ENCODE measurements at places on chromosomes 3 and 15.

GRCh38 chr3:152269831-152270734, 1.4 kb downstream of the MBNL1 start:
- peak; percentile 66 for DNase-seq

GRCh38 chr3:14889205-14889604, 58.2 kb upstream of the NR2C2 start:
- DNase-seq, result no peak

DNA sequence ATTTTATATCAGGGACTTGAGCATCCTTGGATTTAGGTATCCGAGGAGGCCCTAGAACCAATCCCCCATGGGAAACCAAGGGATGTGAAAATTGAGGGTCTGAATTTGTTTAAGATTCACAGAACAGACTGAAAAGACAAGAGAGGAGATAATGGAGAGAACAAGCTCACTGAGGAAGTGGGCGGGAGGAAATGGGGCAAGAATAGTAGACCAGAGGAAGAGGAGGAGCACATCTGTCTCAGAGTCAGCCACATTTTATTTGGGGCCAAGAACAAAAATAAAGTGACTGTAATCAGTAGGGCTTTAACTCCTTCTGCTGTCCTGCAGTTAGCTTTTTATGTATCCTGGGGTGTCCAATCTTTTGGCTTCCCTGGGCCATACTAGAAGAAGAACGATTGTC, 63.8 kb downstream of the BLM start:
- DNase-seq, result peak; percentile 80

DNA sequence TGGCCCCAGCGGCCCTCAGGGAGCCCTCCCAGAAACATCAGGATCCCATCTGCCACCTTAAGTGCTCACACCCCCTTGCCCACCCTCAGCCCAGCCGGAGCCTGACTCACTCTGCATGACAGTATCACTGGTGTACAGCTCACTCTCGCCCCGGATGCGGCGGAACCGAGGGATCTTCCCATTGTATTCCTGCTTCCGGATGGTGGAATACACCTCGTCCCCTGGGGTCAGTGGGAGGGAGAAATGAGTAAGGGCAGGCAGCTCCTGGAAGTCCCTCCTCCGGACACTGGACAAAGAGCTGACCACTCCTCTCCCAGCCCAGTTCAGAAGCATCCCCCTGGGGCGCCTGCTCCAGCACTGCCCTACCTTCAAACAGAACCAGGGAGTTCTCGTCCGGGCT, 16.5 kb downstream of the SEMA7A start:
- no peak for DNase-seq

DNA sequence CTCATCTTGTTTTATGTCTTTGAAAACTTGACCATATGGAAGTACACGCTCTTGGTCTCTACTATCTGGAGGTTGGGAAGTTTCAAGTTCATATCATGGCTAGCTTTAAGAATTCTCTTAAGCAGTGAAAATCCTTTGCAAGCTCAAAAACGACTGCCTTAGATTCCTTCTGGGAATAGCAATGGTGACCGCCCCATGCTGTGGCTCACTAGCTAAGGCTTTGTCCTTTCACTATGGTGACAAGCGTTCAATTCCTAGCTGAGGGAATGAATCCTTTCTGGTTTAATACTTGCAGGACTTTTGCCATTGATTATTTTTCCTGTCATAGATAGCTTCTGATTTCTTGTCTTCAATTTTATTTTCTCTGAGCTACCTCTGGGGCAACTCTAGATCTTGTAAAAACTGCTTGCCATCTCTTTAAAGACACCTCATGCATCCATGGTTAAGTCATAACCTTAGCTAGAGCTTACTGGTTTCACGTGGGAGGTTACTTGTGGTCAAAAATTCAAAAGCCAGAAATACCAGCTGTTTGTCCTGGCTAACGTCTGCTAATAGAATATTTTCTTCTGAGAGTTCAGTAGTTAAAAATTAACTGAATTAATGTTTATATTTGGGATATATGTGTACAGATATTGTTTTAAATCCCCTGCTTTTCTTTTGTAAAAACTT, 673.4 kb upstream of the CBLB start:
- DNase-seq, result no peak

GRCh38 chr3:190593075-190593474, 79.2 kb downstream of the IL1RAP start:
- no peak for DNase-seq

GRCh38 chr3:46673151-46674030, 20.1 kb downstream of the ALS2CL start:
- no peak for DNase-seq

GRCh38 chr15:56980473-56980872, 62.0 kb downstream of the TCF12 start:
- DNase-seq, result no peak

DNA sequence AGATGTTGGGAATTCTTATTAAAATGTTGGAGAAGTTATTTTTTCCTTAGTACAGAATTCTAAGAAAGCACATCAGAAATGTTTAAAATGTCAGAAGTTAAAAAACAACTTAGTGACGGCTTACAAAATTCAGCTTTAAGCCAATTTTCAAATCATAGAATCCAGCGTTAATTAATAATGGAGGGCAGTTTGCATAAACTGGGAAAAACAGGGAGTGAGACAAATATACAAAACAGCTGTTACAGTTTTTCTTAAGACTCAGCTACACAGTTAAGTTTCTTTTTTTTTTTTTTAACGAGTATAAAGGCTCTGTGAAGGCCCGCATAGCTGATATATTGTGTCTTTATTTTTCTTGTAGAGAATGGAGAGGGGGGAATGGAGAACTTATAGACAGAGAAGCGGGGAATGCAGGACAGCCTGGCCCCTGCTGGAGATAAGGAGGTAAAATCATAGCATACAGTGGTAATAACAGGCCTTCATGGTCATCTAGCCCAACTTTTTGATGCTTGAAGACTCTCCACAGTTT, 164.4 kb downstream of the BBX start:
- DNase-seq, result no peak

- DNase-seq, result no peak
Observed at GRCh38 chr15:42798802-42799201, 61.9 kb upstream of the CDAN1 start.

DNA sequence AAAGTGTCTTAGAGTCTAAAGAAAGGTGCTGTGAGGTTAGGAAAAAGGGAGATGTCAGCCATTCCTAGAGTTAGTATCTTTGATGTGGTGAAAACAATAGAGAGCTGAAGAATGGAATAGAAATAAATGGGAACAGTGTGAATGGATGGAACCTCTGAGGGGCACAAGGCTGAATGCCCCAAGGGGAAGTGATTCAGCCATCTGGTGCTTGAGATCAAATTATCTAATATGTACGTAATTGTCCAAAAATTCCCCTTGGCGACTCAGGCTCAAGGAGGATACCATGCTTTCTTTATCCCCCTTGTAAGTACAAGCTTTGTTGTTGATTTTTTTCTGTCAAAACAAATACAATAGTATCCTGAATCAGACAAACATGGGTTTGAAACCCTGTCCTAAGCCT, 361.6 kb downstream of the LSAMP start:
- DNase-seq, result no peak

DNA sequence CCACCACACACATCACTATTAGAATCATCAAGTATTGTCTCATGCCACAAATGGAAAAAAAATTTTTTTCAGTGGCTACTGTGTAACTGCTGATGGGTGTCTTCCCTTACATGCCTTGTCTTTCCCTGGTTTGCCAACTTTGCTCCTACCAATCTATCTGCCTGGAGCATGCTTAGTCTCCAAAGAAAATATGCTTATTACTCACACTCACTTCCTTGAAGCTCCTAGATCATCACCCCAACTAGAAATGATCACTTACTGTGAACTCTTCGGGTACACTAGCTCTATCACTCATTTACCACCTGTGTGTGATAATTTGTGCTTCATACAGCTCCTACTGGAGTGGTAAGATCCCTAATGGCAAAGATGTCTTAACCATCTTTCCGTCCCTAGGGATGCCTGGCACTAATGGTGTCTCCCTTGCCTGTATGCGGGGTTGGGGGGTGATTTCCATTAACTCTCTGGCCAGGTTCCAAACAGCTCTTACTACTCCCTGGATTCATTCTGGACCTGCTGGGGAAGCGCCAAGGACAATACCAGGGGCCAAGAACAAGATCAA, 799 bp downstream of the VPS33B start:
- DNase-seq, result no peak

- DNase-seq, result no peak
Observed at GRCh38 chr3:123424999-123425712, 23.7 kb downstream of the ADCY5 start.

DNA sequence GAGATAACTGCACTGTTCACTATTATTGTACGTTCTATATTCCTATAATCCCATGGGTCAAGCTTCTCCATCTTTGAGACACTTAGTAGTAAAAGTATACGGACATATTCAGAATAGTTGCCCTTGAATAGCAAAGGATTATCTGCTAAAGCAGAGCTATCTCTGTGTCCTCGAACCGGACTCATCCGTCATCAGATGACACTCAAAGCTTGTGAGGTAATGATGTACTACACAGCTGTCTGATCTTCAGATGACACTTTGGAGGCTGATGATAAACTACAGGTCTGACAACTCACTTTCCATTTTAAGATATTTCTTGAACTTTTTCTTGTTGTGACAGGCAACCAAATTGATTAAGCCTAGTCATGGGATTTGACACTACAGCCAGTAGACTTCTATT, 240.2 kb downstream of the SCAPER start:
- no peak for DNase-seq

DNA sequence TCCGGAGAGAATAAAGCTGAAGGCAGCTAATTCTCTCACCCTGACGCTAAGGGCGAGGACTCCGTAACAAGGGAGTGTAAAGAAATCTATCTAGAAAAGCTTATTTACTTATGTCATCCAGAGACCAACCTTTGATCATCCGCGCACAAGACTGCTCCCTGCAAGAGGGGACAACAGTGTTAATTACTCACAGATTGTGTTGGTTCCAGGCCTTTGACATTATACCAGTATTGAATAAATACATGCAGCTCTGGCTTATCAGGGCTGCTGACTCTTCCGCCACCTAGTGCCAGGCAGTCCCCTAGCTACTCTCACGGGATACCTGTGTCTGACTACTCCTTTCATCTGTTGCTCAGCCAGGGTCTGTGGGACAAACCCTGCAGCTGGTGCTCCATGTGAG, 211.7 kb downstream of the DTWD1 start:
- peak; percentile 47 for DNase-seq

- DNase-seq, result peak; percentile 87
Observed at GRCh38 chr3:126523745-126524428, at the start of gene CHST13. CHST13 (plus strand) TSS chr3:126524155; CDS start chr3:126524333, 178 bp downstream.

GRCh38 chr3:46484911-46485778, 12.6 kb upstream of the RTP3 start:
- DNase-seq, result no peak

DNA sequence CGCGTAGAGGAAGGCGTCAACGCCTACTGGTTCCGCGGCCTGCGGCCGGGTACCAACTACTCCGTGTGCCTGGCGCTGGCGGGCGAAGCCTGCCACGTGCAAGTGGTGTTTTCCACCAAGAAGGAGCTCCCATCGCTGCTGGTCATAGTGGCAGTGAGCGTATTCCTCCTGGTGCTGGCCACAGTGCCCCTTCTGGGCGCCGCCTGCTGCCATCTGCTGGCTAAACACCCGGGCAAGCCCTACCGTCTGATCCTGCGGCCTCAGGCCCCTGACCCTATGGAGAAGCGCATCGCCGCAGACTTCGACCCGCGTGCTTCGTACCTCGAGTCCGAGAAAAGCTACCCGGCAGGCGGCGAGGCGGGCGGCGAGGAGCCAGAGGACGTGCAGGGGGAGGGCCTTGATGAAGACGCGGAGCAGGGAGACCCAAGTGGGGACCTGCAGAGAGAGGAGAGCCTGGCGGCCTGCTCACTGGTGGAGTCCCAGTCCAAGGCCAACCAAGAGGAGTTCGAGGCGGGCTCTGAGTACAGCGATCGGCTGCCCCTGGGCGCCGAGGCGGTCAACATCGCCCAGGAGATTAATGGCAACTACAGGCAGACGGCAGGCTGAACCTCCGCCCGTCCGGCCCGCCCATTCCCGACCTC, 4.1 kb downstream of the ISLR2 start:
- peak; percentile 73 for DNase-seq

DNA sequence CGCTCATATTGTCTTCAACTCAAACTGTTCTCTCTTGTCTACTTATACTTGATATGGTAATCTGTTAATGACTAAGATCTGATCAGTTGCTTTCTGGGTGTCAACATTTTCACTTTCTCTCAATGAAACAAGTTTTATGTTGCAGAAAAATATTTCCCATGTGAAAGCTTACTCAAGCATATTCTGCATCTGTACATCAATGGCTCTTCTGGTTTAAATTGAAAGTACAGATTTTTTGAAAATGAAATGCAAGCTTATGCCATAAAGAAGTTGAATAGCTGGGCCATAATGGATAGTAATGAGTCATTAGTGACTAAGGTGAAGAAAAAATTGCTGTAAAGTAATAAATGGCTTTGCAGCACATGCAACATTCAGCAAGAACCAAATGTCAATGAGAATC, 140.7 kb downstream of the BCHE start:
- DNase-seq, result no peak

GRCh38 chr15:42035435-42035761, 14.6 kb upstream of the PLA2G4E start:
- peak; percentile 21 for DNase-seq

GRCh38 chr15:38888701-38889221, 324.1 kb upstream of the RASGRP1 start:
- DNase-seq, result no peak

DNA sequence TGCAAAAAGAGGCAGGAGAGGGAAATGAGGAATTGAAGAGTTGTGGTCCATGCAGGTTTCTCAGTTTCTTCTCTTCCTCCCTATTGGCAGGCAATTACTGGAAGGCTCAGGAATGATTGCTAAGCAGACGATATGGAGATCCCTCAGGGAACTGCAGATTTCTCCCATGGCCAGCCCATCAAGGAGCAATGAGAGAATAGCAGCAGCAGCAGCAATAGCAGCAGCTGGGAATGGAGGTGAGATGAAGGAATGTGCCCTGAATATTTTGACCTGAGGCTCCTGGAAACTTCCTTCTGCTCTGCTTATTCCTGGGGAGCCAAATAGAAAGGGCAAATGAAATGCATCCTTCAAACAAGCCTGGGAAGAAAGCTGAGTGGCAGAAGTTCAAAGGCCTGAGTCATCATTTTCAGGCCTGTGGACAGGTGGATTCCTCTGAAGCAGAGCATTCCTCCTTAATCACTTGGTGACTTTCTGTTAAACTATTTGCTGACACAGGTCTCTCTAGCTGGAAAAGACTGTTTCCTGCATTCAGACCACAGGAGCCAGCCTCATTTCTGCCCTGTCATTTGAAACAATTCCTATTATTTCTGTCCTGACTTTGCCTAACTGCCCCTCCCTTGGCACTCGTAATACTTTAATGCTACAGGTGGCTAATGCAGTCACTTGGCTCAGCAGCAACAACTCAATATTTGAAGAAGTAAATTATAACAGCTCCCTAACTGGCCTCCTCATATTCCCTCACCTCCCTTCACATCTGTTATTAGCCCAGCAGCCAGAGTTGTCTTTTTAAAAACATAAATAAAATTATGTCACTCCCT, 146.9 kb upstream of the GADL1 start:
- DNase-seq, result no peak

- no peak for DNase-seq
Observed at GRCh38 chr15:74294010-74294409, 57.9 kb downstream of the CCDC33 start.

DNA sequence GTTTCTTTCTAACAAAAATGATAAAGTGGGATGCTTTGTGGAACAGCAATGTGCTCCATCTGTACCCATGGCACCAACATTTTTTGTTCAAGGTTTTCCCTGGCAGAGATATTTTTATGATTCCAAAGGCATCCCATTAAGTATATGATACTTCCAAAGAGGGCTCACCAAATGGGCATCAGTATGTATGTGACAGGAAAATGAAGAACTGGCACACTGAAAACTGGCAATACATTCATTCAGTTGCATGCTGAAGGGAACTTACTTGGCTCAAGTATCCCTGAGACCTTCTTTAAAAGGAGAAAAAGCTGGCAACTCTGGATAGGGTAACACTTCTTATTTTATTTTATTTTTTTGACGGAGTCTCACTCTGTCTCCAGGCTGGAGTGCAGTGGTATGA, 249.8 kb downstream of the IL20RB start:
- no peak for DNase-seq
